ENCODE measurements at places on chromosomes 6 and 20. TPM values are rescaled to one million over a fixed set of nuclear protein-coding genes. Genes with fewer than 3 reads are reported as not detected.

Gene SLC17A2
- total RNA-seq = not detected

Gene C6orf15
- total RNA-seq = not detected

Gene CCN6
- total RNA-seq = not detected

Gene PPP1R16B
- total RNA-seq = 0.07 TPM

Gene CLIC5
- total RNA-seq = not detected

Gene MYL9
- total RNA-seq = not detected

Gene MYLK4
- 1.2 TPM for total RNA-seq

Gene RPRD1B
- 20.0 TPM for total RNA-seq

Gene RPP40
- total RNA-seq = 24.2 TPM

Gene FAXC
- 8.5 TPM for total RNA-seq

Gene ADGB
- not detected for total RNA-seq

Gene EYS
- not detected for total RNA-seq

Gene DEF6
- 16.5 TPM for total RNA-seq

Gene XKR7
- total RNA-seq = 8.1 TPM

Gene DLK2
- total RNA-seq = not detected

Gene SPTLC3
- total RNA-seq = 8.3 TPM

Gene RIPOR2
- total RNA-seq = 2.3 TPM

Gene MLIP
- total RNA-seq = not detected

Gene TFAP2D
- total RNA-seq = not detected

Gene AVP
- not detected for total RNA-seq

Gene DDX43
- 3.5 TPM for total RNA-seq

Gene HLA-C
- 934 TPM for total RNA-seq

Gene SLPI
- total RNA-seq = 1.5 TPM

Gene KCNQ5
- 0.27 TPM for total RNA-seq

Gene WFDC12
- total RNA-seq = not detected

Gene GFRA4
- not detected for total RNA-seq

Gene BMP5
- not detected for total RNA-seq

Gene GABRR1
- total RNA-seq = not detected

Gene NR2E1
- total RNA-seq = not detected

Gene MC3R
- not detected for total RNA-seq

Gene TSPO2
- not detected for total RNA-seq

Gene HLA-DRB1
- 0.17 TPM for total RNA-seq

Gene PACSIN1
- total RNA-seq = not detected

Gene CD24
- total RNA-seq = 985 TPM

Gene CYP39A1
- 0.95 TPM for total RNA-seq

Gene CTAGE9
- total RNA-seq = not detected

Gene SAMD5
- total RNA-seq = 6.9 TPM

Gene QRSL1
- 16.0 TPM for total RNA-seq

Gene SLC12A5
- total RNA-seq = 7.9 TPM

Gene C2
- total RNA-seq = 3.2 TPM

Gene LY86
- total RNA-seq = not detected

Data from Caki2 (cell line).